AML-193 (cell line): ENCODE measurements at places on chromosomes 13 and 19.
A peak's percentile ranks its signal among the peaks of the same experiment; 100 is the strongest.

- DNase-seq, result no peak
Observed at GRCh38 chr19:9566729-9567128, 17.6 kb downstream of the ZNF121 start.

- DNase-seq, result no peak
Observed at GRCh38 chr13:97574926-97575325, 141.0 kb downstream of the RAP2A start.

GRCh38 chr19:17393002-17393401 is 994 bp downstream of the CCDC194 start:
- no peak for DNase-seq

GRCh38 chr19:38862321-38863059 is 12.7 kb upstream of the HNRNPL start:
- no peak for DNase-seq

GRCh38 chr13:75305059-75305458 is 176.9 kb downstream of the TBC1D4 start:
- DNase-seq, result no peak

- no peak for DNase-seq
Observed at GRCh38 chr13:66534561-66534960, 695.6 kb downstream of the PCDH9 start.

DNA sequence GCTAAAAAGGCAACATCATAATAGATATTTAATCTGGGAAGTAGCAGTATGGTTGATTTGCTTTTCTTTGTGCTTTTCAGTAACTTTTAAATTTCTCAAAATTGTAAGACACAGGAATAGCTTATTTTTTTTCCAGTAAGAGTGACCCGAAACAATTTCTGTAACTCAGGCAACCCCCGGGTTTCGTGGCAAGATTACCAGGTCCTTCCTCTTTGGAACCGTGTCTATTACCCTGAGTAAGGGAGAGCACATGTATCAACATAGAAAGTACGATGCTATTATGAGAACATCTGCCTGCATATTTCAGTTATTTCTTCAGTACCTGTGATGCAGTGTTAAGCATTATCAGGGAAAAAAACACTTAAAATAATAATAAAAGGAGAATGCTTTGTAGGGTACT is 64.1 kb downstream of the DOCK9 start:
- no peak for DNase-seq

DNA sequence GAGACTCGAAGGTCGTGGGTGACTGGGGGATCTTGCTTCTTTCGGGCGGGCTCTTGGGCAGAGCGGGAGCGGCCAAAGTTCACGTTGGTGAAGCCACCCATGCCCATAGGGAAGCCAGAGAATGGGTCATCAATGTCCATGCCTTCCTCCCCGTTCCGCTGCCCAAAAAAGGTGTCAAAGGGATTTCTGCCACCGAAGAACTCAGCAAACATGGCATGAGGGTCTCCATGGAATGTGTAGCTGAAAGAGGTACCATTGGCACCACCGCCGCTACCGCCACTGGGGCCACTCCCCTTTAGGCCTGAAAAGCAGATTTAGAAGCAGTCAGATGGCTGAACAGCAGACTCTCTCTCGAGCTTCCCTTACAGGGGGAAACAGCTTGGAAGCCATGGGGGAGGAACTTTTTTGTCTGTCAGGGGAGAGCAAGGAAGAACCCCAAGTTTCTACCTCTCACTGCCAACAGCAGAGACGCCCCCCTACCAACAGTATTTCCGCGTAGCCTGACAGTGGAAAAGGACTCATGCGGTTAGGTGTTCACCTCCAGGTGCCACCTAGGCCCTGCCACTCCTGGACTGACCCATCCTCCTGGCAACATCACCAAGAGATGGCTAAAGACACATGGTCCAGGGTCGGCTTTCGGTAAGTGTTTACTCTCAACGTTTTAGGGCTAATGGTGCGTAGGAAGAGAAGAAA is 1.3 kb downstream of the DNAJB1 start:
- DNase-seq, result no peak

DNA sequence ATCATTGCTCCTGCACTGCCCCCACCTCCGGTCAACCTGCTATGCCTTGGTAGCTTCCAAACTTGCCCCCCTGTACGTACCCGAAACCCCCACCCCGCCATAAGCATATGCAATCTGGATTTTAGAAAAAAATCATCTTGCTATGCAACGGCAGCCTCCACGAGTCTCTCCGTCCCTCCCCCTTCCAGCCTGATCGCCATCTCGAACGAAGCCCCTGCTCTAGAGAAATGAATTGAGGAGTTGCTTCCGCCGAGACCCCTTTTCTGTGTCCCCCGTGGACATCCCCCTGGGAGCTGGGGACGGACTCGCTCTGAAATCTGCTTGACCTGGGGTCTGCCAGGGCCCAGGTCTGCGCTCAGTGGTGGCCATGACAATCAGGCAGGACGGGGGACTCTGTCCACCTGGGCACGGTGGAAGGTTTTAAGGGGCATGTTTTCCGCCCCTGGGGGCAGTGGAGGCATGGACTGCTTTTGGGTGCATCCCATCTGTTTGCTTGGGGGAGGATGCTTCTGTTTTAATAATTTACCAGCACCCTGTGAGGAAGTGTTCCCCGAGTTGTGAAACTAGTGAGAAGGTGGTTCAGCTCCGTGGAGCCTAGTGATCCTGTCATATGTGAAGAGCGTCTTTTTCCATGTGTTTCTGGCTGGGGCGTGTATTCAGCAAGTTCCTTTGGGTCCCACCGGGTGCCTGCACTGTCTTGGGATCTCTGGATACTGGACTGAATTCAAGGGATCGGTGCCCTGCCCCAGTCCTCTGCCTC is 1.0 kb downstream of the KDM4B start:
- DNase-seq, result peak; percentile 57

DNA sequence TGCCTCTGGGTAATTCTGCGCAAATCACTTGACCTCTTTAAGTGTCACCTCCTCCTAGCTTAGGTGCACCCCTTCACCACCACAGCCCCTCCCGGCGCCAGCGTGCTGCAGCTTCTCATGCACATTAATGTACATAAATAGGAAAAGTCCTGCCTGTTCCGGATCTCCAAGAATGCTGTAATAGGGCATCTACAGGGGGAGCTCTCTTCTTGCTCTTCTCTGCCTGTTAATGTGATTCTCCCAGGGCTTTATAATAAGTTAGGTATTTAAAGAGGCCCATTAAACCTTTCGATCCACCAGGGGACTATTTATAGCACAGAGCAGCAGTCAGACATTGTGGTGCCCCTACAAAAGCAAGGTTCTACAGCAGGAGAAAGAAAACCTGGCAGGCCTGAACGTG is 35.3 kb downstream of the SOX1 start:
- no peak for DNase-seq
